ENCODE measurements at places on chromosomes 12 and 14. TPM values are rescaled to one million over a fixed set of nuclear protein-coding genes. Genes with fewer than 3 reads are reported as not detected.

Gene ZC2HC1C
- total RNA-seq = 5.3 TPM

Gene EML5
- not detected for total RNA-seq

Gene HSPB8
- 11.1 TPM for total RNA-seq

Gene SYNDIG1L
- total RNA-seq = not detected

Gene AKAP3
- 0.22 TPM for total RNA-seq

GRCh38 chr14:83709116-83709515 is 1820.8 kb upstream of the FLRT2 start:
- no peak for DNase-seq

- DNase-seq = peak; percentile 60
These were observed 1.4 kb upstream of the DNAJC22 start for GRCh38 chr12:49345051-49345824.

- DNase-seq = peak; percentile 22
These were observed 205.1 kb upstream of the GZMB start for GRCh38 chr14:24838945-24839616.

- no peak for DNase-seq
These were observed 954 bp upstream of the CALCOCO1 start for GRCh38 chr12:53728206-53728605.

- DNase-seq = peak; percentile 24
These were observed 119.2 kb upstream of the EVL start for GRCh38 chr14:99945732-99946651.

DNA sequence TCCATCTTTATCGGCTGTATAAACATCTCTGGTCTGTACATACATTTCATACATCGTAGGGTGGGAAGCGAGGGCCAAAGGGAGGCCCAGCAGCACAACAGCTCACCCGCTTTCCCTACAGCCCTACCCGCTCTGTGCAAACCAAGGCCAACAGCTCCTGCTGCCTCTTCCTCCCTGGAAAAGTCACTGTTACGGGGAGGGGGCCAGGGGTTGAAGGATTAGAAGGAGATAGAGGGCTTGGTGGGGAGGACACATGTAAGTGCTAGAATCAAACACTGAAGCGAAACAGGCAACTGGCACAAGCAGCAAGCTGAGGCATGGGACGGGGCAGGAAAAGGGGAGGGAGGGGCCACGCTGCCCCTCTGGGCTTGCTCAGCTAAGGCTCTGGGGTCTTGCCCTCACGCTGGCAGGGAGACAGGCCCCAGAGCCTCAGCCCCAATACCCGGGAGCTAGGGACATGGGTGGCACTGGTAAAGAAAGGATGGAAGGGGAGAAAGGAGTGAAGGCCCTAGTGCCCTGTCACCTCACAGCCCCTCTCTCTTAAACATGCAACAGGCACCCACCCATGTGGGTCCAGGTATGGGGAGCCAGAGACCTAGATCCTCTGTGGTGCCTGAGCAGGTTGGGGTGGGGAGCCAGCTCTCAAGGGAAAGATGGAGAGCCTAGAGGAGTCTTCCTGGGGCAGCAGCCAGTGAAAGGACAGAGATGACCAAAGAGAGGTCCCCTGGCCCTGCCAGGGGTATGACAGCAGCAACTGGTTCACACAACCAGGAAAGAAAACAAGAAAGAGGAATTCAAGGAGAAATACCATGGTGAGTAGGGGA is 14.4 kb downstream of the SPRYD3 start:
- DNase-seq = no peak

DNA sequence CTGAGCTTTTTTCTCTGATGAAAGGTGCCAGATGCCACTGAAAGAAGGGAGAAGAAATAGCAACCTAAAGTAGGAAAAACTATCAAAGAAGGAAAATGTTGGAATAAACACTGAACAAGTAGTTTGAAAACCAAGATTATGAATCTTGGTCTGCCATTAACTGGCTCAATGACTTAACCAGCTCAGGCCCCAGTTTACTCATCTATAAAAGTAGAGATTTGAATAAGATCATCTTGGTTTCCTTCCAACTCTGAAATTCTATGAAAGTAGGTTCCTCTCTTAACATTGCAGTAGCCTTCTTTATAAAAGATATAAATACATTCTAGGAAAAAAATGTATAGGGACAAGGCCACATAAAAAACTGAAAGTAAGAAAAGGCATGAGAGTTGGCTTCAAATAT is 16.1 kb upstream of the CCND2 start:
- DNase-seq = no peak

GRCh38 chr14:60095781-60096450 is 4.2 kb downstream of the PCNX4 start:
- DNase-seq = peak; percentile 69

DNA sequence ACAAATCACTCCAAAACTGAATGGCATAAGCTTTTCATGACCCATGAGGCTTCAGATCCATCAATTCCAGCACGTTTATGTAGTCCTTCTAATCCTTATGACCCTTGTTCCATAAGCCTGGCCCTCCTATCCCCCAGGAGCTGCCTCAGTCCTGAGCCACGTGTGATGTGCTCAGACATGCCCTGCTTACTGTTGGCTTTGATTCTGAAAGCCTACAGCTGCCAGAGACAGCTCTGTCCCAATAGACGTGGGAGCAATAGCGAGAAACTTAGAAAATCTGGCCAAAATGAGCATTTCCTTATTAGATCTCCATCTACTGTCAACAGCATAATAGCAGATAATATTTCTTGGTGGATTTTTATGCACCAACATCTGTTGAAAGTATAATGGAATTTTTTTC is 33.2 kb downstream of the DUSP6 start:
- peak; percentile 7 for DNase-seq

All from GM23248 (cell line).